ENCODE measurements at places on chromosomes 2 and 18. TPM values are rescaled to one million over a fixed set of nuclear protein-coding genes. Genes with fewer than 3 reads are reported as not detected.

GRCh38 chr2:21258082-21258481 is 134.3 kb downstream of the TDRD15 start:
- no peak for DNase-seq

Gene GALNT1
- 58.5 TPM for total RNA-seq

DNA sequence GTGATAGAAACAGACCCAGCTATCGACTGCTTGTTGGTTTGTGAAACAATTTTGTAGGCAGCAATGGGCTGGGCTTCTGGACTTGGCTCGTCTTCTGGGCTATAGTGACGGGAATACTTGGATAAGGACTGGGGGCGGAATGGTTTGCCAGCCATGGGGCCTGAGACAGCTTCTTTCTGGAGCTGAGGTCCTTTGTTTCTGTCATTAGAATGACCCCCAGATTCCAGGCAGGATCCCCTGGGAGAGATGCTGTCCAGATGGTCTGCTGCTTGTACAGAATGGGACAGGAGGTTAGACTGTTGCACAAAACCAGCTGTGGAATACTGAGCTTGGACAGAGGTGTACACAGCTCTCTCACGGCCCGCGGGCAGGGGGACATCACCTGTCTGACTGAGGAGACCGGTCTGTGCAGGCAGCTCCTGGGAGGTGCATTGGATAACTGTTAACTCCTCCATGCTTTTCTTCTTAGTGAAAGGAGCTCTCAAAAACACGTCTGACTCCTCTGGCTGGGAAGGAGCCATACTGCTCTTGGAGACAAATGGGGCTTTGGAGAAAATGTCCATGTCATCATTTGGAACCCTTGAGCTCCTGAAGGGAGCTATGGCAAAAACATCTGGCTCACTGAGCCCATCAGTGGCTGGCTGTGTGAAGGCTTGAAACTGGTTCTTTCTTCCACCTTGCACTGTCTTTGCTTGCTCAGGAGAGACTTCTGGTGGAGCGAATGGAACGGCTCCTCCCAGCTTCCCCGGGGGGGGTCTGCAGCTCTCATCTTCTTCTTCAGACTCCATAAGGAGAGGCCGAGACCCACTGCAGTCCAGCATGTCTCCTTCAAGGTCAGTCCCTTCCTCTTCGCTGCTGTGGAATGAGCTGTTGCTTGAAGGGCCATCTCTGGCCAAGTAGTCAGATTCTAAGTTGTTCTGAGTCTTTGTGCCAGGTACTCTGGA is 28.6 kb upstream of the NFU1 start:
- peak; percentile 59 for DNase-seq

Gene MAP3K19
- total RNA-seq, result not detected

Gene C2orf15
- 0.26 TPM for total RNA-seq

- DNase-seq, result peak; percentile 21
These were observed 1.9 kb downstream of the HS6ST1 start for GRCh38 chr2:128316777-128317180.

Gene REV1
- 31.1 TPM for total RNA-seq

DNA sequence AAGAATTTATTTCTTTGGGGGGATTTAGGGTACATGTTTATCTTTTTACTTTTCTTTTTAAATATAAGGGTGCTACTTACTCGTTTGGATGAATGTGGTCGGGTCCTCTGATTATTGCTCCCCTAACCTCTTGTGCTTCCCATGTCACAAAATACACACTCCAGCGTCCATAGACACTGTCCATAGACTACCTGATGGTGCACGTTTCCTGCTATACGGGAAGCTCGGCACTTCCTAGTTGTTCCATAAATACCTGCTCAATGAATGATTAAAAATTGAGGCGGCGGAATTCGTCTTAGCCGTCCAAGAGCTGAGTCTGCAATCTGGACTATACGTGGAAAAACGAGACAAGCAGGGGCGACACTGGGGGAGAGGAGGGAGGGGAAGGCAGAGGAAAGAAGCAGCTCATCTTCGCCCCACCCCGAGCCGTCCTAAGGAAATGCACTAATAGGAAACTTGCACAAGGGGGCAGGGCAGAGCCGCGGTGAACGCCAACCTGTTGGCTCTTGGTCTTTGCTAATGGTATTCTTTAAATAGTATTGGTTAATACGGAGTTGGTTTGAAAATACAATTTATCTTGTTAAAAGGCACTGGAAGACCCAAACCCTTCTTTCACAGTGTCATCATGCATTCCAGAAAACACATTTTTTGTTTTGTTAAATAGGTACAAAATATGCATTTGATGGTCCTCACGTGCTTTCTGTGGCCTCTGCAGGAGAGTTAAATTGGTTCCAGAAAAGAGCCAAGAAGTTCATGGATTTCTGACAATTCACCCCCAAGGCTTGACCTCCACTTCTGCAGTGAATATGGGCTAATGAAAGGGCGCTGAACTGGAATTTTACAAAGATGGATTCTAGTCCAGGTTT is 73.0 kb upstream of the KCTD1 start:
- peak; percentile 56 for DNase-seq

Gene MCFD2
- 65.4 TPM for total RNA-seq

DNA sequence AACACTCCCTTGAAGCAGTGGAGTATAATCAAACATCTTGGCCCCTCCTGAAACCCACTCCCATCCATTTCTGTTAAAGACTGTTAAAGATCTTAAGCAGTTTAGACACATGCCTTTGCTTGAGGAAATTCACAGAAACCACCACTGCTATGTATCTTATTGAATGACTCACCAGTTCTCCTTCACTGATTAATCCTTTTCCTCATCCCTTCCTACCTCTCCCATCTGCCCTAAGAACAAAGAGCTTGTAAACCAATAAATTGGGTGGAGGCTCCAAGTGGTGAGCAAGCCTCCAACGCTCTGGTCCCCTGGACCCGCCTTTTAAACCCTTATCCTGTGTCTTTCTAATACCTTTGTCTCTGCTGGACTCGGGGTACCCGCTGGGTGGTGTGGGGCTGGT is 746.1 kb downstream of the LRP1B start:
- DNase-seq, result no peak

Gene NEU2
- not detected for total RNA-seq

- DNase-seq, result no peak
These were observed 92.7 kb upstream of the WDSUB1 start for GRCh38 chr2:159379181-159379580.

GRCh38 chr2:156663757-156664409 is 227.7 kb downstream of the GPD2 start:
- DNase-seq, result no peak

DNA sequence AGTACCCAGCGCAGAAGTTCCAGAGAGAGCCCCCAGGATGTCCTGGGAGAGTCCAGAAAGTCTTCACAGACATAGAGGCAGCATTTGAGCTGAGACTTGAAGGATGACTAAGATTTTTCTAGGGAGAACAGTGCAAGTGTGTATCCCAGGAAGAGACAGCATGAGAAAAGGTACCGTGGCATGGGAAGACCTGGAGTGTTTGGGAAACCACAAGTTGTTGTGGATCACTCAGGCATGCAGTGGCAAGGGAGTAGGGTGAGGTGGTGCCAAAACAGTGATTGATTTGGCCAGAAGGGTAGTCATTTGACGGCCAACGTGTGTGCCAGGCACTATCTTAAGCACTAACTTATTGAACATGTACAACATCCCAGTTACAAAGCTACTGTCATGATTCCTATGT is 24.5 kb upstream of the KCNK3 start:
- no peak for DNase-seq

Gene SP140
- total RNA-seq, result 1.1 TPM

DNA sequence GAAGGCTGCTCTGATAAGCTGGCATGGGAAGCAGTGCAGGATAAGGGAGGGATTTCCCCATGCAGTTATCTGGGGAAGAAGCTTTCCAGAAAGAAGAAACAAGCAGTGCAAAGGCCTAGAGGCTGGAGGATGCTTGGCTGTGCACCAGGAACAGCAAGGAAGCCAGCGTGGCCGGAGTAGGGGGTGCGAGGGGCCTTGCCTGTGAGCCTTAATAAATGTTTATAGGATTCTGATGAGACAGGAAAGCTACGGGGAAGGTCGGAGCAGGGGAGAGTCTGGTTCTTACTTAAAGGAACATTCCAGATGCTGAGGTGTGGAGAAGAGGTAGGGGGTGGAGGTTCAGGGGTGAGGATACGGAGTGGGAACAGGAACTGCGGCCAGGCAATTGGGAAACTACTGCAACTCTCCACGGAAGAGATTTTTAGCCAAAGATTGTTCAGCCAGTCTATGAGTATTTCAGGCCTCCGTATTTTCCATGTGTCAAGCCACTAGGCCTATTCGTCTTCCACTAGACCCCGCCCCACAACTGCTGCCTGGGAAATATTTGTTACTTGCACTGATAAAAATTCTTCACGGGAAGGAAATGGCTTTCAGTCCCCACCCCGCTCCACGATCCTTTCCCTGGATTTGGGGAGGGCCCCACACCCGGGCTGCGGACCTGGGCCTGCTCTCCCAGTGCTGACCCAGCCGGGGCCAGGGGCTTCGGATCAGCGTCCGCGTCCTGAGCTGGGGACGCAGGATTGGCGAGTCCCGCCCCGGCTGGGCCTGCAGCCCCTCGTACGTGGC is 516 bp downstream of the EIF2AK2 start:
- DNase-seq, result peak; percentile 78

DNA sequence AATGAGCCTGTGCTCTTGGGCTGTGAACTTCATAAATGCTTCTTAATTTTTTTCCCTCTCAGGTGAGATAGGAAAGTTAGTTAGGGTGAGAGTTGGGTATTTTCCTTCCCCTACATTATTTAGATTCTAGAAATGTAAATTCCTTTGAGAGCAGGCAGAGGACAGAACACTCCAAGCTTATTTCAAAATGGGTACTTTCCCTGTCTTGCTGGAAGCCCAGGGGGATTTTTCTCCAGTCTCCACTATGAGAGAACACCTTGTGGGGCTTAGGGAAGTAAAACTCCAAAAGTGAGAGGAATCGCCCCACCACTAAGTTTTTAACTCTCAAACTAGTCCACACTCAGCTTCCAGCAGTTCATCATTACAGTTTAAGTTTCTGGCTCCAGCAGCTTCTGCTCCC is 253.2 kb upstream of the CTAGE1 start:
- DNase-seq, result no peak

DNA sequence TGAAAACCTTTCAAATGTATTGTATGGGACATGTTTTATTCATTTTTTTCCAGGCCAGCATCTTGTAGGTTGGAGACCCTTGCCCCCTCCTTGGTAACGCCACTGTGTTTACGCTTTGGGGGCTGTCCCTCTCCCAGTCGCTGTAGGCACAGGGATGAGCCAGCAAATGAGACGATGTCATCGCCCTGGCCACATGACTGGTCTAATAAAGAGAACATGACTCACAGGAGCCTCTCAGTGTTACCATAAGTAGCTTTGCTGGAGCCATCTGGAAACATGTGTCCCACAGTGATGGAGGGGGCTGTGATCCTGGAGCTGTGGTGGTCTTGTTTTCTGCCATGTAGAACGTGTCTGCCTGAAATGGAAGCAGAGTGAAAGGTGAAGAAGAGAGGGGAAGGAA is 78.9 kb downstream of the CD8B2 start:
- DNase-seq, result peak; percentile 53

Gene CYP1B1
- total RNA-seq, result 46.1 TPM

Gene LRRFIP1
- total RNA-seq, result 69.3 TPM

- no peak for DNase-seq
These were observed 28.6 kb upstream of the VIT start for GRCh38 chr2:36667931-36668330.

Gene LRATD1
- total RNA-seq, result 2.9 TPM

DNA sequence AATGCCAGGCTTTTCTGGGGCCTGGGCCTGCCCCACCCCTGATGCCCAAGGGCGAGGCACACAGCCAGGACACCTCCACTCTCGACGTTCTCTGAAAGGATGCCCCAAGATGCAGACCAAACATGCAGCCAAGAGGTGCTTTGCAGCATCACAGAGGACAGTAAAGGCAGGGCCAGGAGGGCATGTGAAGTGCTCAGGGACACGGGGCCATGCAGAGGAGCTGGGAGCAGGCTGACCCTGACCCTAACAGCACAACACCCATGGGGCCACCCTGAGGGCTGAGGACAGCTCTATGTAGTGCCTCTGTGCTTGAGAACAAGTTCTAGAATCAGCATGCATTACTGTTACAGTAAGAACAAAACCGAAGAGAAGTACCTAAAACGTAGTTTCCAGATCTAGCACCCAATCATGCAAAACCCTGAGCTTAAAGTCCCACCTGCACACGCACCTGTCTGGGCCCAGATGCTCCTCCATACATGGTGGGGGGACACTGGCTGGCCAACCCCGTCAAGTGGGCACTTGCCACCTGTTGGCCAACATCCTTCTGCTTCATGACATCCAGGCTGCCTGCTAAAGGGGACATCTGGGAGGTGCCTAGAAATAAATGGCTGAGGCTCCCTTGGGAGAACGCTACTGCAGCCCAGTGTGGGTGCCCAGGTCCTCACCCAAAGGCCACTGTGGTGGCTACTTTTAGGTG is 15.4 kb downstream of the HS6ST1 start:
- no peak for DNase-seq

GRCh38 chr2:139529080-139529479 is 748.9 kb upstream of the NXPH2 start:
- no peak for DNase-seq

GRCh38 chr18:62603979-62604378 is 81.2 kb downstream of the ZCCHC2 start:
- DNase-seq, result no peak

DNA sequence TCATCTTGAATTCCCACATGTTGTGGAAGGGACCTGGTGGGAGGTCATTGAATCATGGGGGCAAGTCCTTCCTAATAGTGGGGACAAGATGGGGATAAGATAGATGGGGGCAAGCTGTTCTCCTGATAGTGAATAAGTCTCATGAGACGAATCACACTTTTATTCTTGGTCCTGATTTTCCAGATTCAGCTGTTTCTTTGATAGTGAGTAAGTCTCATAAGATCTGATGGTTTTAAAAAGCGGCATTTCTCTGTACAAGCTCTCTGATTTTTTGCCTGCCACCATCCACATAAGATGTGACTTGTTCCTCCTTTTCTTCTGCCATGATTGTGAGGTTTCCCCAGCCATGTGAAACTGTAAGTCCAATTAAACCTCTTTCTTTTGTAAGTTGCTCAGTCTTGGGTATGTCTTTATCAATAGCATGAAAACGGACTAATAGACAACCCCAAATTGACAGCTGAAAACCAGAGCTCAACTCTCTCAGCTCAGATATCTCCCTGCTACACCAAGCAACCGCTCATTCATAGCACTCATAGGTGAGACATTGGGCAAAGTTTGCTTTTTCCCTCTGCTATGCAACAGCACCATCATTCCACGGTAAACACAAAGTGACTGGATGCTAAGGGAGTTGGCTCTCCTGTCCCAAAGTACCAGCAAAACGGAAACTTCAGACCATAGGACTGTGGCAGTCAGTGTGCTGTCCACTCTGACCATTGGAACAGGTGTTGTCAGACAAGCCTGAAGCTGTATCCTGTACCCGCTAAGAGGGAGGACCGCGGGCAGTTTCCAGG is 44.9 kb upstream of the TBC1D8 start:
- DNase-seq, result no peak

Gene EPC2
- 19.1 TPM for total RNA-seq

Gene ANO7
- 1.2 TPM for total RNA-seq

Gene RND3
- total RNA-seq, result 29.2 TPM

Gene TWIST2
- total RNA-seq, result 7.6 TPM

Gene SIX2
- 1.0 TPM for total RNA-seq

DNA sequence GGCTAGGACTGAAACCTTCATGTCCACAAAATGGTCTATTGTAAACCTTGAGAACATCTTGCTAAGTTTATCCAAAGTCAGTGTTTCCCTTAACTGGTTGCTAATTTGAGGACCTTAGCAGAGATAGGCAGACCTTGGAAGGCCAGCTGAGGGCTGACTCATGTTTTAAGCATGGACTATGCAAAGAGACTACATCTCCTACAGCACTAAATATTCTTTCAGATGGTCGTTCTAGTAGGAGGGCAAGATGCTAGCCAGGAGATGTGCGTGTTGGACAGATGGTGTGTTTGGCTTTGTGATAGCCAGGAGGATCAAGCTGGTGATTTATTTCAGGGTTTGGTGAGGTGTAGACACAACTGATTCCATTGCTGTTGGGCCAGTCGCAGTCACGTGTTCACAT is 75.8 kb downstream of the NRP2 start:
- DNase-seq, result no peak
